ENCODE measurements at places on chromosomes 2 and 18.

- no peak for DNase-seq
Measured at GRCh38 chr2:47336259-47337238, 66.4 kb upstream of the MSH2 start.

- no peak for DNase-seq
Measured at GRCh38 chr18:23226391-23226790, 91.1 kb downstream of the CABLES1 start.

DNA sequence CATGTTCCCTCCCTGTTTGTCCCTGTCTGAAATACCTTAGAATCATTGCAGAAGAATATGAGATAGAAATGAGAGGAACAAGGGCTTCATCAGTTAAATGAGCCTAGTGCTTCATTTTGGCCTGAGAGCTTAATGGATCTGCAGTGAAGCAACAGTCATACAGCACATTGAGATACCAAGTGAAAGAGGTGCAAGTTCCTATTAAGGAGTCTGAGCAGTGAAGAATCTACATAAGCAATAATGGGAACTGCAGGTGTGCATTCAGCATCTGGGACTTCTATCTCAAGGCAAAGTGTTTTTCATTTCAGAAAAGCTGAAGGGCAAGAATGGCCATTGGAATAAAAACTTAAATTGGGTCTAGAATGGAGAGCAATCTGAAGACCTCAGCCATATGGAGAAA is 323.2 kb upstream of the SLC39A10 start:
- no peak for DNase-seq

DNA sequence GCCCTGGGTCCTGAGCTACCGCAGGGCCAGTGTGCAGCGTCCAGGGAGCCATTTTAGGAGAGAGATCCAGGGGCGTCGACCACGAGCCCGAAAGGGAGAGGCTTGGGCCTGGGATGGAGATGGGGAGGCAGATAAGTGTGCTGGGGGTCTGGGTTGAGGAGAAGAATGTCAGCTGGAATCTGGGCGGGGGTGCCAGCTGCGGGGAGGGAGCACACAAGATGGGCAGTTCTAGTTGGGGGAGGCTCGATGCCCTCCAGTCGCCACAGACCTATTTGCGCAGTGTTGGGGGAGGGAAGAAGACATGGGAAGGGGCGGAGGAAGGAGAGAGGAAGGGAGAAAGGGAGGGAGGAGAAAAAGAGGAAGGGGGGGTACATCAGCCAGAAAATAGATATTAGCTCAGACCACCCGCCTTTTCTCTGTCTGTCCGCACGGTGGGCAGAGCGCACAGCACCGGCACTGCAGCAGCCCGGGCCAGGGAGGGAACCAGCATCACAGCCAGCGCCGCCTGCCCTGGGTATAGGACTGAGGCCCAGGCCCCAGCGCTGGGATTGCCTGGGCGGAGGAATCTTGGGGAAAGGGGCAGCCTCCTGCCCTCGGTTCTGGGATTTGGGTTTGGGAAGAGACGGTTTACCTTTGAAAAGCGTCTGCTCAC is 1.9 kb upstream of the HOXD11 start:
- no peak for DNase-seq

DNA sequence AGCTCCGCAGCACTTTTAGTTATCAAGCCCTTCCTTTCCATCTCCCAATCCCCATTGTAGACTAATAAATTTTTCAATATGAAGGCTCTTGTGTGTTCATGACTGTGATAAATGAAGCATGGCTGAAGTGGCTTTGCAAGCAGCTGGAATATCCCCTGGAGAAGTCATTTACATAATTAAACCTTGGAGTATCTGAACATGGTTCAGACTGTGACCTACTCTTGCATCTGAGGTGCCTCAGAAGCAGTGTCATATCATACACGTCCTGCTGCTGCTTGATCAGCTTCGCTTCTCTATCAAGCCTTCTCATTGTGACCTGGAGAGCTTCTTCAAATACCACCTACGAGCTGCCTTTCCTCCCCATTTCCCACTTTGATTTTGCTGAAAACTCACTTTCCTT is 48.4 kb upstream of the ZNF397 start:
- DNase-seq = no peak

GRCh38 chr2:231904161-231904611 is 22.0 kb downstream of the NPPC start:
- no peak for DNase-seq

DNA sequence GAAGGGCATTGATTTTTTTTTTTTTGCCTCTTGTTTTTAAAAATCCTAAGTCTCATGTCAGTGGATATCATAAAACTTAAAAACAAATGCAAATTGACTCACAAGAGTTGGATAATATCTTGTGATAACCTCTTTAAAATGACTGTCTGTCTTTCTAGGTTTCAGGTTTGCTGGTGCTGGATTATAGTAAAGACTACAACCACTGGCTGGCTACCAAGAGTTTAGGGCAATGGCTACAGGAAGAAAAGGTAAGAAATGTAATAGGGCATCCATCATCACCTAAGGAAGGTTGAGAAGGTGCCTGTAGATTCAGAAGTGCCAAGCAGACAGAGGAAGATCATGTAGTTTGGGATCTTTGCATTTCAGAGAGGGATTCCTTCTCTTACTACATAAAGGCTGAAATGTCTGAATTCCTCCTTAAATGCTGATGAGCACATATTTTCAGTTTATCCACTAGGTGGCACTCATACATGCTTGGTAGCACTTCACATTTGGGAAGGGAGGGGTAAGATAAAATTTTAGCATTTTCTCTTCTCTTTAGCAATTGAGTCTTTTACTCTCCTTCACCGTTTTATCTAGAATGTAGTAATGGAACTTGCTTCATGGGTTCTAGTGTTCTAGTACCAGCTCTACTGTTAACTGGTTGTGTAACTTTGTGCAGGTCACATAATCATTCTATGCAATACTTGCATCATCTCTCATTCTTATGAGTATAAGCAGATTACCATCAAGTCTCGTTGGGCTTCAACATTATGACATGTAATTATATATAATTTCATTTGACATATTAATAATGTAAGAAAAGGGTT is 21.1 kb downstream of the CPS1 start:
- peak; percentile 9 for DNase-seq

GRCh38 chr2:160108646-160109045 is 46.2 kb upstream of the PLA2R1 start:
- no peak for DNase-seq

- no peak for DNase-seq
Measured at GRCh38 chr18:9712611-9713010, 4.5 kb downstream of the RAB31 start.

- no peak for DNase-seq
Measured at GRCh38 chr18:75551071-75551470, 123.6 kb upstream of the SMIM21 start.

- DNase-seq = no peak
Measured at GRCh38 chr2:178491612-178492011, 11.4 kb downstream of the PLEKHA3 start.

DNA sequence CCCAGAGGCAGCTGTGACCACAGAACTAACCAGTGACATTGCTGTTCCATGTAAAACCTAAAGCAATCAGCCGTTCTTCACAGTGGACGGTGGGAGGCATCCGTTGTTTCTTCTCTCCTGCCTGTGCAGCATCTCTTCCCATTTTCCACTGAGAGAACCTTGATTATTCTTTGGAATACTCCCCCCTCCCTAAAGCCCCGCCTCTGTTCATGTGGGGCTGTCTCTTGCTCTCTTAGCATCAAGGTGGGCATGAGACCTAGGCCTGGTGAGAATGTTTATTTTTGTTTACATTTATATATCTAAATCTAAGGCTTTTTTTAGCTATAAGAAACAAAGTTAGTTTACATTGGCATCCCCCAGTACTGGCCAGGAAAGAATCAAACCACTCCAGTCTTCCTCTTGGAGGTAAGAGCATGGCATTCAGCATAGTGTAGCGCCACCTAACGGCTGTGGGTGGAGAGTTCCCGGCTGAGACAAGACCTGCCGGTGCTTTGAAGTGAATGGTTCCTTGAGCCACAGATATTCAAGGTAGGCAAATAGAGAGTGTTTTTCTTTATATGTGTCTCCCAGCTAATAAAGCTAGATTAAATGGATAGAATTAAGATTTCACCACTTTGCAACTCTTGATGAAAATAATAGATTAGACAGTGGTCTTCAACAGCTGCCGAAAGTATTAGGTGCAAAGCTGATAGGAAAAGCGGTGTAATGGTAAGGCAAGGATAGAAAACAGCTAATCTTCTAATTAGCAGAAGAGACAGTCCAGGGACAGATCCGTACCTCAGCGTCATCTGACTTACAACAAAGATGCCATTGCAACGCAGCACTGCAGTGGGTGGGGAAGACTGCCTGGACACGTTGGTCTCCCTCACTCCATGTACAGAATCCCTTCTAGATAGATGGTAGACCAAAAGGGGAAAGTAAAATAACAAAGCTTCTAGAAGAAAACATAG is 219.6 kb upstream of the RAB12 start:
- peak; percentile 48 for DNase-seq
